CD8-positive, alpha-beta memory T cell (primary cell): ENCODE measurements at places on chromosomes 4 and X.

DNA sequence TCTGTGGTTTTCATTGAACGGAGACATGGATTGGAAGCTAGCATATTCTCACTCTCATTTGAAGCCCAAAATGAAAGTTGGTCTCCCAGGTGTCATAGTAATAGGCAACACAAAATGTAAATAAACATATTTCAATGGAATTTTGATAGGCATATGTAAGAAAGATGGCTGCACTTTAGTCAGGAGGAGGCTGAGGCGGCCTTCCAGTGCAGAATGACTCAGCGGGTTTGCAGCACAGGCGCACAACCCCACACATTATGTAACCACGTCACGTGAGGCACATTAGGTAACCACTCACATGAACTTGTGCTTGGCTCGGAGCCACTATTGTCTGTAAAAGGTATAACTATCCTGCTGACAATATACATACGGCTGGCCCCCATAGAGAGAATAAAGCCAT lies 381.7 kb downstream of the GPAT3 start:
- no peak for DNase-seq

- DNase-seq = no peak
Observed at GRCh38 chr4:144288011-144288903, 147.7 kb upstream of the GYPA start.

DNA sequence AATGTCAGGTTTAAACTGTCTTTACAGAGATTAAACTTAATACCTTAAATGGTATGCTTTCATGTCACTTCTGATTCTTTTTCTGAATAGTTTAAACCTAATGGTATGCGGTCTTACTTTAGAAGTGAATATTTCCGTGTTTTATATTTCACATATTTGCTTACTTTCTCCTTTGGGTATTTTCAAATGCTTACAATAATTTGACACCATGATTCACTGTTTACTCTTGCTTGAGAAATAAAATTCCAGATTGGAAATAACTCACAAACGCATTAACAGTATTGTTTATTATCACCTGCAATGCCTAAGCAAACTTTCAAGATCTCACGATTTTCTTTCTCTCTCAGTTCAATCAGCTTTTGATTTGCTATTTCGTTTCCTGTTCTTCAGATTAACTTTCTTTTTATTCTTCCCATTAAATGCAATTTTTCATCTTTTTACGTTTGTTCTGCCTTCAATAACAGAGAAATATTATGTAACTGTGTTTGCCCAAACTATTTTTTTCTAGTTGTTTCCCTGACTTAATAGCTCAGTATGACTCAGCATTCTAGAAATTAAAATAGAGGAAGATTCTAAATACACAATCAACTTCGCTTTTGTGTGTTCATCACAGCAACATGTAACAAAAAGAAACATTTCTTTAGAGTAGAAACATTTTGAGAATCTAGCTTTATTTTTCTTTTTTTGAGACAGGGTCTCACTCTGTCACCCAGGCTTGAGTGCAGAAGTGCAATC lies 955.5 kb upstream of the PRKX start:
- no peak for DNase-seq

DNA sequence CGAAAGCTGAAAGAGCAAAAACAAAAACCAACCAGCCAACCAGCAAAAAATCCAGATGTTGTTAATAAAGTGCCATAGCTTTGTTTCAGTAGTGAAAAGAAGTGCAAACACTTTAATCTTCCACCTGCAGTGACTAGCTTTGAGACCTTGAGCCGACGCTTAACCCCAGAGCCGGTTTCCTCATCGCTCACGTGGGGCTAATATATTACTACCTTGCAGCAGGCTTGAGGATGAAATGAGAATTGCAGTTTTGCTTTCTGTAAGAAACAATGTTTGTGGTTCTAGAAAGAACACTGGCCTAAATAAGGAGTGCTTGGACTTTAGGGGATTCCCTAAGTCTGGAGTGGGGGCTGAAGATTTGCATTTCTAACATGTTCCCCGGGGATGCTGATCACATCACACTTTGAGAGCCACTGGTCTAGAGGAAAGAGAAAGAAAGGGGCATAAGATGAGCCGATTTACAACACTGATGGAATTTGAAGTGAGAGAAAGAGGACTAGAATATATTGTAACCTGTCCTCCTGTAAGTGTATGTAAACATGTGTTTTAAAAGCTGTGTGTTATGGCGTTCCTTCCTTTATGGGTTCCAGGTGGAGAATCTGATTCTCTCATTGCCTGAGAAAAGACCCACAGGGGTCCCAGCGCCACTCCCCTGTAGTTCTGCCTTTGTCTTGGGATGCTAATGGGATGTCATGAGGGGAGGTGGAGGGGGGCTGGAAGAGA lies 1.4 kb downstream of the FGF2 start:
- DNase-seq = peak; percentile 7

- DNase-seq = no peak
Observed at GRCh38 chr4:183635321-183635720, 23.7 kb downstream of the RWDD4 start.

GRCh38 chr4:135277068-135277979 lies 1075.7 kb upstream of the PABPC4L start:
- DNase-seq = no peak

DNA sequence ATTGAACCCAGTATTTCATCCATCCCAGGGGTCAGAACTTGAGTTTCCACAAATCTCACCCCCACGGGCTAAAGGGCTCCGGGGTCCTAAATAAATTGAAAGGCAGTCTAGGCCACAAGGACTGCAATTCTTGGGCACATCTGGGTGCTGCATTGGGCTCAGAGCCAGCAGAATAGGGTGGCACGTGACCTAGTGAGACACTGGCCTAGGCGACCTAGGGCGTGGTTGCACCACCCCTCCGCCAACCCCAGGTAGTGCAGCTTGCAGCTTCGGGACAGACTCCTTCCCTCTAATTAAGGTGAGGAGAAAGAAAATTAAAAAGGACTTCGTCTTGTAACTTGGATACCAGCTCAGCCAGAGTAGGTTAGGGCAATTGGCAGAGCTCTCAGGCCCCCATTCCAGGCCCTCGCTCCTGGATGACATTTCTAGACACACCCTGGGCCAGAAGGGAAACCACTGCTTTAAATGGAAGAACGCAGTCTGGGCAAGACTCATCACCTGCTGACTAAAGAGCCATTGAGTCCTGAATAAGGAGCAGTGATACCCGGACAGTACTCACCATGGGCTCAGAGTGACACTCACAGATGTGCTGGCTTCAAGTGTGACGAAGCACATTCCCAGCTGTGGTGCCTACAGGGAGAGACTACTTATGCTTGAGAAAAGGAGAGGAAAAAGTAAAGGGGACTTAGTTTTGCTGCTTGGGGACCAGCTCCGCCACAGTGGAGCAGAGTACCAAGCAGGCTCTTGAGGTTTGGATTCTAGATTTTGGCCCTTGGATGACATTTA lies 735.4 kb downstream of the FSTL5 start:
- DNase-seq = no peak

DNA sequence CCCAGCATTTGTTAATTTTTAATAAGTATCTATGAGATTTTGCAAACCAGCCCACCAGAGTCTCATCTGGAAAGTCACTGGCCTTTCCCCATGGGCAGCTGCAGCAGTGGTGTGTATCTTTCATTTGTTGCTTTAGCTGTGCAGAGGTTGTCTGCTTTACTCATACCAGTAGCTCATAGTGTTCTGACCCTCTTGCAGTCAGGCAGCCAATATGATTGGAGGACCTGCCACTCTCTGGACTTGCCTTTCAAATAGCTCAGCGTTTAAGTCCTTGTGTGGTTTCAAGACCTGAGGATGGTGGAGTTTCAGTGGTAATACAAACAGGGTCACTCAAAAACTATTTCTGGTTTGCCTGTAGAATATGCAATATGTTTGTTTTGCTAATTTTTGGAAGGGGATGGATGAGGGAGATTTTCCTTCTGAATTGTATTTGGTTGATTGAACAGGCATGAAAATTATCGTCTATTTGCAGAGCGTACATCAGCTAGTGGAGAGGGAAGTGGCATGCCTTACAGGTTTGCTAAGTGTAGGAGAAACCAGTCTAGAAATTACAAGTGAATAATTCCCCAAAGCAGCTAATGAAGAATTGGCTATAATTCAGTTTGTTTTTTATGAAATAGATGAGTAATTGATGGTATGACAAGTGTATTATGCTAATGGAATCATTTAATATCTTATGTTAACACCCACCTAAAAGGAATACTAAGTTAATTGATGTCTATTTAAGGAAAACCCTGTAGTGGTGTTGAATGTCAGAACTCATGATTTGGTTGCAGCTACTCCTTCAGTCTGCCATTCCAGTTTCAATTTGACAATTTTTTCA lies 8.9 kb downstream of the POLA1 start:
- no peak for DNase-seq

DNA sequence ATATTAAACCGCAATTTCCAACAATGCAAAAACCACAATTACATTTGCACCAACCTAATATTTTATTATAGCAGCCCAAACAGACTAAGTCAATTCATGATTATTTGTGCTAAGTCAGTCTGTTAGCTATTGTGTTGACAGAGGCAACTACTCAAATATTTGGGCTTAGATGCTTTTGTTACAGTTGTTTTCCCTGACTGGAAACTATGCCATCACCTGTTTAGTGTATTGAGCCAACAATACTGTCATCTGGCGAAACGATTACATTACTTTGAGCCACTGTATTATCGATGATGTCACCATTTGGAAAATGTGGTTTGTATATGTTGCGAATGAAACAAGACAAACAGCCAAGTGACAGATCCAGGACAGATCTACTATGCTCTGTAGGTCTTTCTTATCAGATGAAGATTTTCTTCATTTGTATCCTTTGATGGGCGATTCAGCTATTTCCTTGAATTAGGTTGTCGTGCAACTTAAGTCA lies 38.7 kb upstream of the INTS6L start:
- DNase-seq = no peak

DNA sequence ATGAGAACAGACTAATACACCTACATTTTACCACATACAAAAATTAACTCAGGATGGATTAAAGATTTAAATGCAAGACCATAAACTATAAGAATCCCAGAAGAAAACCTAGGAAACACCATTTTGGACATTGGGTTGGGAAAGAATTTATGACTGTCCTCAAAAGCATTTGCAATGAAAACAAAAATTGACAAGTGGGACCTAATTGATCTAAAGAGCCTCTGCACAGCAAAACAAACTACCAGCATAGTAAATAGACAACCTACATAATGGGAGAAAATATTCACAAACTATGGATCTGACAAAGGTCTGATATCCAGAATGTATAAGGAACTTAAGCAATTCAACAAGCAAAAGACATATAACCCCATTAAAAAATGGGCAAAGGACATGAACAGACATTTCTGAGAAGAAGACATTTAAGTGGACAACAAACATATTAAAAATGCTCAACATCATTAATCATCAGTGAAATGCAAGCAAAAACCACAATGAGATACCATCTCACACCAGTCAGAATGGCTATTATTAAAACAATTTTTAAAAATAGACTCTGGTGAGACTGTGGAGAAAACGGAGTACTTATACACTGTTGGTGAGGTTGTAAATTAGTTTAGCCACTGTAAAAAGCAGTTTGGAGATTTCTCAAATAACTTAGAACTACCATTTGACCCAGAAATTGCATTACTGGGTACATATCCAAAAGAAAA lies 221.7 kb upstream of the DIPK2B start:
- no peak for DNase-seq

DNA sequence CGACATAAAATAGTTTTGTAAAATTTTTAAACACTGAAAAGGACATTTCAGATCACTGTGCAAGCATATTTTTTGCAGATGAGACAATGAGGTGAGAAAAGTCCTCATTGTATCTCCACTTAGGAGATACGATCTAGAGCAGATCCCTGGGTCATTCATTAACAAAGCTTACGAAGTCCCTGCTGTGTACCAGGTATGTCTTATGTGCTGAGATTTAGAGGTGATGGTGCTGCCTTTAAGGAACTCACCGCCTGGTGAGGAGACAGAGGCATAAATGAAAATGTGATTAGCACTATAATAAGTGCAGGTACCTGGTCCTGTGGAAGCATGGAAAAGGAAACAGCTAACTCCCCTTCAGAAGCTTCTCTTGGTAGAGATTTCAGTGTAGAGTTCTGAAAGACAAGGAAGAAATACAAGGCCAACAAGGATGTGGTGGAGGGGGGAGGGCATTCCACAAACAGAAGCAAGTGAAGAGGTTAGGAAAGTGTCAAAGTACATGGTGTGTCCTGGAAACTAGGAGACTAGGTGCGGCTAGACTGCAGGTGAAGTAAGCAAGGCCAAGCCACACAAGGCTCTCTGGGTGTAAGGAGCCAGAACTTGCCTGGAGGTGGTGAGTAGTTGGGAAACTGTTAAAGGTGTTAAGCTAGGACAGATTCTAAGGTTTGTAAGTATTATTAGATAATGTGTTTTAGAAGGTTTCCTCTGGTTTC lies 1.5 kb upstream of the NDNF start:
- DNase-seq = no peak

- DNase-seq = no peak
Observed at GRCh38 chr4:140097572-140097971, 56.4 kb downstream of the MAML3 start.

DNA sequence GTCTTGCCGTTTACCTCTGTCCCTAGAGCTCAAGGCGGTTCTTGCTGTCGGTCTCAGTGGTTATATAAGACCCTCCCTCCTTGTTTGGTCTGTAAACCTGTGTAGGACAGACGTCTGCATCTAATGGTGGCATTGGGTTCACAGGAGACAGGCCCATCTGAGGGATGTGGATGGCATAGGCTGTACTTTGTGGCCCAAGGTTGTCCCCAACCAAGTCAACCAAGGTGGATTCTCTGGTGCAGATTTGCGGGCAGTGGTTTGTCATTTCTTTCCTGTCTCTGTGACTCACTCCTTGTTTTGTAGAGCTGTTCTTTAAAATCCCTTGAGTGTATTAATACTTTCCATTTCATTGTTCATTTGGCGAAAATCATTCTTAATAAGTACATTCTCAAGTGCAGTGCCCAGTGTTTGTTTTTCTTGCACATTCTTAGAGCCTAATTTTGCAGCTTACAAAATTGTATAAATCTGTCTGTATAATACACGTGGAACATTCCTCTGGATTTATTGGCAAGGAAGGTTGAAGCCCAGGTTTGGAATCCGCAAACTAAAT lies 68.0 kb upstream of the TLR2 start:
- no peak for DNase-seq

GRCh38 chrX:68895341-68895755 lies 66.5 kb downstream of the EFNB1 start:
- no peak for DNase-seq

GRCh38 chrX:133054761-133055405 lies 42.0 kb downstream of the USP26 start:
- DNase-seq = no peak

GRCh38 chrX:54452920-54453319 lies 12.7 kb downstream of the TSR2 start:
- no peak for DNase-seq

- DNase-seq = no peak
Observed at GRCh38 chr4:151302432-151302831, 23.0 kb downstream of the SH3D19 start.

GRCh38 chrX:110331444-110332030 lies 13.7 kb upstream of the AMMECR1 start:
- no peak for DNase-seq

GRCh38 chr4:144338148-144338547 lies 197.6 kb upstream of the GYPA start:
- DNase-seq = no peak

GRCh38 chr4:57080781-57081650 lies 29.2 kb downstream of the IGFBP7 start:
- DNase-seq = no peak

- no peak for DNase-seq
Observed at GRCh38 chrX:72254816-72255215, 16.0 kb upstream of the ERCC6L start.
